Brain (organoid and tissue), 16 donors: ENCODE measurements at places on chromosomes 2 and 18.

DNA sequence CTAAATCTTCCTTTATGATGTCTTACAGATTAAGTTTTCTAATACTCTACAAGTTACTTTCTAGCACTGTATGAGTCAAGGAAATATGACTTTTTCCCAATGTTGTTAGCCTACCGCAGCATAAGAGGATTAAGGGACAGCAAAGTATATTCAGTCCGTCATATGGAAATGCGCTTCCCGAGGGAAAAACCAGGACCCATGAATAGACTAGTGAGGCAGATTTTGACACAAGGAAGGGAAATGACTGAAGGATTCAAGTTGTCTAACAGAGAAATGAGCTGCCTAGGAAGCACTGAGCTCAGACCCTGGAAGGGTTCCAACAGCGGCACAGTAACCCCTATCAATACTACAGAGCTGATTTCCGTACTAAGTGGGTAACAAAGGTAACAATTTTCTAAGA lies 12.0 kb downstream of the SEPTIN10 start:
- peak; percentile 43 for DNase-seq

GRCh38 chr2:172065111-172065510 lies 20.2 kb upstream of the DLX1 start:
- no peak for DNase-seq

- DNase-seq: no peak
Observed at GRCh38 chr2:161486111-161486510, 70.0 kb downstream of the TBR1 start.

GRCh38 chr2:16717477-16717876 lies 51.8 kb upstream of the CYRIA start:
- DNase-seq: no peak

DNA sequence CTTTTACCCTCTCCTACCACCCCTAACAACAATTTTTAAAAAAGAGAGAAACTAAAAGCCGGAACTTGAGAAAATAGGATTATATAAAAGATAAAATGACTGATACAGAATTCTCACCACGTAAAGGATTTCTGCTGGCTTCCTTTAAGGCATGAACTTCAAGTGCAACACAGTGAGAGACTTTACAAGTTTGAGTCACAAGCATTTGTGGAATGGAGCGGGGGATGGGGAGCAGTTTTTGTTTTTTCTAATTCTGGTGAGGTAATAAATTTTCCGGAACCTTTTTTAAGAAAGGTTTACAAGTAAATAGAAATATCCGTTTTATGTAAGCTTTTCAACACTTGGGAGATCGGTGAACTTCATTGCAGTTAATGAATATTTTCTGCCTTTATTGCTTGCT lies 1.8 kb upstream of the CDH2 start:
- peak; percentile 44 for DNase-seq

DNA sequence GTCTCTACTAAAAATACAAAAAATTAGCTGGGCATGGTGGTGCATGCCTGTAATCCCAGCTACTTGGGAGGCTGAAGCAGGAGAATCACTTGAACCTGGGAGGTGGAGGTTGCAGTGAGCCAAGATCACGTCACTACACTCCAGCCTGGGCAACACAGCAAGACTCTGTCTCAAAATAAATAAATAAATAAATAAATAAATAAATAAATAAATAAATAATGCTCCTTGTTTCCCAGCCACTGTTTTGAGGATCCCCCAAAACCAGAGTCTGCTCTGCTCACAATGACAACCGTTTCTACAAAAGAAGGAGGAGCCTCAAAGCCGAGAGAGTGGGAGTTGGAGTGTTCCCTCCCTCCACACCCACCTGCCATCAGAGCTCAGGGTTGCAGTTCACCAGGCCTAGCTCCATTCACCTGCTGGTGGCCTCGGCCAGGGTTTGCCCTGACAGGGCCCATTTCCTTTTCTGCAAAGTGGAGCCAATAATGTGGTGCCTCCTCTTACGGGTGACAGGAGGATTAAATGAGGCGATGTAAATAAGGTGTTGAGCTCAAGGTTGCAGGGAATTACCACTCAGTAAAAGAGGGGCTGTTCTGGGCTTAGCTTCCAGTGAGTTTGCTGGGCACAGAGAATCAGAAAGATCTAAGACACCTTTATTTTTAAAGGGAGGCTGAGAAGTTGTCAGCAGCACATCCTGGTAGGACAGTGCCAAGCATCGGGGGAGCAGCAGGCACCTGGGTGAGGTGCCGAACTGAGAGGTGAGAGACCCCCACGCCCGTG lies 25.5 kb downstream of the CRACDL start:
- no peak for DNase-seq

DNA sequence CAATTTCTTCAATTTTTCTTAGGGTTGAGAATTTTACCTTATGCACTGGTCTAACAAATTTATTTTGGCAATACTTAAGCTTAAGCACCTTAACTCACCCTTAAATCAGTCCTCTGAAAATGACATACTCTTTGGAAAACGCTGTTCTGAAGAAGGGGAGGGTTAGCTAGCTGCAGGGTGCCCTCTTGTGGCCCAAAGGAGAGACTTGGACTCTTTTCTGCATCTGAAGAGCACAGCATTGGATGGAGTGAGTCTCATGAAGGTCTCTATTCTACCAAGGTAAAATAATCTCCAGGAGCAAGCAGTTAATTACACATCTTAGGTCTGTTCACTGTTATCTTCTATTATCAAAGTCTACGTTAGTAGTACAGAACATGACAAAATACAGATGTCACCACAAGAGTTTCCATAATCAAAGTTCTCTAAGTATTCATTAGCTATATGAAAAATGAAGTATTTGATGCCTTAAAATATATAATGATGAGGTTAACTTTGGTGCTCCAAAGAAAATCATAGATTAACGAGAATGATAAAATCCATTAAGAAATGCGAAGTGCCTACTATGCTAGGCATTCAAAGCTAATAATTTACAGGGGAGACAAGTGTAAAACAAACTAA lies 24.4 kb downstream of the PUM2 start:
- peak; percentile 58 for DNase-seq

GRCh38 chr2:193549661-193550060 lies 1354.9 kb upstream of the TMEFF2 start:
- no peak for DNase-seq

DNA sequence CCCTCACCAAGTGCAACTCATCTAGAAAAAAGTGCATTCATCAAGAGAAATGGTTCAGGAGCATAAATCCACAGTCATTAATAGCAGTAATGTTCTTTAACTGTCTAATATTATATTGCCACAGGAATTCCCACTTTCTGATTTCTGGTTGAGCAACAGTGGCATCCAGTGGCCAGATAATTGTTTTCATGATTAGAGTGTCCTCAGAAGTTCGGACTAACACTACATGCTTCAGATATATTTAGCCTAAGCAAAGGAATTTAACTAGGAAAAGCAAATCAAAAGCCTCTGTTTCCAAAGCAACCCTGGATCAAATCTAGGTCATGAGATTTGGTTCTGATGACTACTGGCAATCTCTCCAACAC lies 9.8 kb upstream of the ERBB4 start:
- peak; percentile 57 for DNase-seq

DNA sequence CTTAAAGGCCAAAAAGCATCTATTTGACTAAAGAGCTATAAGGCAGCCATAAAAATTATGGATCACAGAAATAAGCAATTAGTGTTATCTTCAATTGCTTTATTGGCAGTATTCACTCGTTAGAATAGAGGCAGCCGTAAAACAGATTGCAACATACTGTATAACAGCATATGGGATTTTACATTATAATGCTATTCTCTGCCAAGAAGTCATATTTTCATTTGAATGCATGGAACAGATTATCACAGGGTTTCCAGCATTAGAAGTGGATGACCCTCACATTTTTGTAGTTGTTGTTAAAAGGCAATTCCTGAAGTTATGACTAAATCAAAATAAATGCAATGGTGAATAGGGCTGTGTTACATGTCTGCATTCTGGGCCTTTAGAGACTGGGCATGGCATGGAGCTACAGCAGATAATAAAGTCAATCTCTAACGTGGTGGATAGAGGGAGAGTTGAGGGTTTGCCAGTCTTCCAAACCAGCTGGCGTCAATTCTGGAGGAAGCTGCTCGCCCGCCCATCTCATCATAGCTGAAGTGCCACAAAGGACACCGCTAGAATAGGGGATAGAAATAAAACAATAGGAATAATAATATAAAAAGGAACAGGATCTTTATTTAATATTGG lies 155.4 kb upstream of the VRK2 start:
- DNase-seq: no peak

- DNase-seq: peak; percentile 91
Observed at GRCh38 chr2:58428096-58429013, 187.2 kb upstream of the FANCL start.

DNA sequence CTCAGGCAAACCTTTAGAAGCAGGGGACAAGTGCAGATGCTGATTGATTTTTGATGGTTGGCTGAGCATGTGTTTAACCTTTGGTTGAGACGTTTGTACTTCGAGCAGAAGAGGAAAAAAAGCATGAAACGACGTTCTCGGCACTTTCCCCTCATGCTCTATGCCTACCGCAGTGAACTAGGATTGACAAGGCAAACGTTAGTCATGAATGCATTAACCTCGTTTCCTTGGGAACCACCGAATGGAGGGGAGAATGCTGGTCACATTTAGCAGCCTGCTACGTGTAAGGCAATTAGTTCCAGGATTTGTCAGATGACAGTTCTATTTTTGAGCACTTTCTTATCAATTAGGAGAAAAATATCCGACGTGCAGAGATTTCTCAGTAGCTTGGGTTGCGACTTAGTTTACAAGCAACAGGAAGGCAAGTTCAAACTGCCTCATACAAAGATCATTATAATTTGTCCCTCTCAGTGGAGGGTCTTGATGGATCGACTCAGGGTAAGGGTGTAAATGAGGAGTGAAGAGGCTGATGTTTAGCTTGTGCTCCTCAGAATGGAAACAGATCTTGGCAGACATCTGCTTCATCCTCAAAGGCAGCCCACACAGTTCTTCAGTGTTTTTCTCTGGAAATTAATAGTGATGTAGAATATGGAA lies 47.4 kb upstream of the GPR45 start:
- peak; percentile 65 for DNase-seq

DNA sequence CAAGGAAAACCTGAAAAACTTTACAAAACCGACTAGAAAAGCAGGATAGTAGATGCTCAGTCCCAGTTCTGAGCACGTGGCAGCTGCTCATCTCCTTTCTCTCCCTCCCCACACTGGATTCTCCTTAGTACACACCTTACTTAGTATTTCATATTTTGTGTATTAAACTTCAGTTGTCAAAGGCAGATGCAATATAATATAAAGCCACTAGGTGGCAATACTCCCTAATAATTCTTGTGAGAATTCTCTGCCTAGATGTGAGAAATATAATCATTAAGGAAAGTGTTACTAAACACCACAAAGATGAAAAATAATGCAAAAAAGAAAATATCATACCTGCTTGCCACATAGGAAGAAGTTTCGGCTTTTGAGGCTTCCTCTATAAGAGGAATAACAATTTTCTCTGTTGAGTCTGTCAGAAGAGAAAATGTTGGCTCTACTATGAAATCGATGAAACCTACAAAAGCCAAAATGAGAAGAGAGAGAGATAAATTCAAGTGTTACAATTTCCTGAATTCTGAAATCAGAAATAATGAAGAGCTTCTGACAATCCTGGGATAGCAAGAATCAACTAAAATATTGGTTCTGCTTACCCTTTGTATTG lies 200.6 kb downstream of the PPP1R1C start:
- peak; percentile 87 for DNase-seq

DNA sequence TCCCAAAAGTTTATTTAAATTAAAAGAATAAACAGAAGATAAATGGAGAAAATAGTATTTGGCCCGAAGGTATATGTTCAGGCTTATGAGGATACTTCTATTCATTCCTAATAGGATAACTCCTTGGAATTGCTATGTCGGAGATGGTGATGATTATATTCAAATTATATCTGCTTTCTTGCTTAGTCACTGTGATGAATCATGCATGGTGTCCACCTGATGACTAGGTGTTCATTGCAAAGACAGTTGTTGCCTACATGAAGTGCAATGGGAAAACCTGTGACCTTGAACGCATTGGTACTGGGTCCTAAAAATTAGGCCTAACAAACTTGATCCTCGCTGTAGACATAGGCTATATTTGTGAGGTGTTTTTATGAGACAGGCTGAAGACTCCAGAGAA lies 617.3 kb upstream of the ZEB2 start:
- no peak for DNase-seq

DNA sequence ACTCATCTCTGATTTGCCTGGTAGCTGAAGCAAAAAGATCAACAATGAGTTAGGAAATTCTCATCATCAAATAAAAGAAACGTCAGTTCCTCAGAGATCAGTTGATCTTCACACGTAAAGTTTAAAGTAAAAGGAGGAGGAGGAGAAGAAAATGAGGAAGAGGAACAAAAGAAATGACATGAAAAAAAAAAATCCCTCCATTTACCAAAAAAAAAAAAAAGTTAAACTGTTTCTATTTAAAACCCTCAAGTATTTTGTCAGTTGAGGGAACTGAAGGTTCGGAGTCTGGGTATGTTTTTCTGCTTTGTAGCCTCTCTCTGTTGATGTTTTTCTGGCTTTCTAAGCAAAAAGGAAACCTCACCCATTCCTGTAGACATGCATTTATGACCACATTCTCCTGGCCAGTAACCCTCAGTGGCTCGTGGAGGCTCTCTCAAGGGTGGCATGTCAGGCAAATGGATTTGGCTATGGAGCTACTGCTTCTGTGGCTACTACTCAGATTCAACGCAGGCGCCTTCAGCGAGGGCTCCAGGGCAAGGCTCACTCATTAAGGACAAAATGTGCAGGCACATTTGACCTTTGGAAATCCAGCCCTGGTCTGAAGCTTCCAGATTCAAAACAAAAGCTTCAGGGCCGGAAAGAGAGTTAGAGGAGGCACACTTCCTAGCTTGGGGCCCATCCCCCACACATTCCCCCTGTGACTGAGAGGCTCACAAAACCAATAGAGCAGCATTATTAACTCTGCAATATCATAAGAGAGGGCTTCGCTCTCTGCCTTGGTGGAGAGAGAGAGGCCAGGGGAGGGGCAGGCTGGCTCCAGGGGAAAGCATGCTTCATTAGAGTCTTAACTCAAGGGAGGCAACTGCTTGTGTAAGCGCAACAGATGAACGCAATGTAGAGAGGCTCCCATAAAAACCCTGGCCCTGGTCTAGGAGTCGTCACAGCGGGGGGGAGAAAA lies 22.3 kb downstream of the KLF7 start:
- no peak for DNase-seq

DNA sequence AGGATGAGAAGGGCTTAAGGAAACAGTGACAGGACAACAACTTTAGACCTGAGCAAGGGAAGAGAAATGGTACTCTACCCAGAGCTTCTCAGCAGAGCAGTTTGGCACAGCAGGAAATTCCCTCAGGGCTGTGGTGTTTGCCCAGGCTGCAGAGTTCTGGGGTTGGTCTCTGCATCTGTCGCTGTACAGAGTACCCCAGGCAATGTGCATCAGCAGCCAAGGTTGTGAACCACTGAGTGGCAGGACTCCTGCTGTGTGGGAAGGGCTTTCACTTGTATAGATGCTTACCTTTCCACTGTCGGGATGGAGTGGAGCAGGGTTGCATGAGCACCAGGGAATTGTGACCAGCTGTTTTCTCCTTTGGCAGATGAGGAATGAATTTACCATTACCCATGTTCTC lies 21.2 kb downstream of the STAMBP start:
- no peak for DNase-seq

DNA sequence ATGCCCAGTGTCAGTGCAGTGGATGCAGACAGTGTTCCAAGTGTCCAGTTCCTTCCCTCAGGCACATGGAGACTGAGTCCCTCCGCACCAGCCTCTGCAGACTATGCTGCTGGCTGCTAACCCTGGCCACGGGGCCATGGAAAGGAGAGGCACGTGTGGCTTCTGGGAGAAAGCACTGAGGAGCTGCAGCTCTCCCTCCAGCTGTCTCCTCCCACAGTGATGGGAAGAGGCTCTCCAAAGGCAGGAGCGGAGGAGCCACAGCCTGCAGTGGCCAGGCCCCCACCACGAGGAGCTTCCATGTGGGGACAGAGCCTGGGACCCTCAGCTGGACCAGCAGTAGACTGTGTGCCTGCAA lies 141.1 kb downstream of the NDUFA10 start:
- no peak for DNase-seq
